ENCODE measurements at places on chromosomes 2 and 18.

- no peak for DNase-seq
Measured at GRCh38 chr18:24987303-24988252, 364.4 kb downstream of the ZNF521 start.

DNA sequence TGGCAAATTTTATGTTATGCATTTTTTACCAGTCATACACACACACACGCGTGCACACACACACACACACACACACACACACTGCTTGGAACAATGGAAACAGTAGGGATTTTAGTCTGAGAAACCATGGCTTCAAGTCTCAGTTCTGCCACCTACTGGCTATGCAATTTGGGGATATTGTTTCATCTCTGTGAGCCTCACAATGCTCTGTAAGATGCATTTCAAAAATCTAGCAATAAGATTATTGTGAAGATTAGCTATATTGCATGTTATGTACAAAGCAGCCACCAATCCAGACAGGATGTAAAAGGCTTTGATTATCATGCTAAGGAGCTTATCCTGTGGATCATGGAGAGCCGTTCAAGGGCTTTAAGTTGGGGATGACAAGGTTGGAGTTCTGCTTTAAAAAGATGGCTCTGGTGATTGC is 401.4 kb downstream of the NBAS start:
- no peak for DNase-seq

DNA sequence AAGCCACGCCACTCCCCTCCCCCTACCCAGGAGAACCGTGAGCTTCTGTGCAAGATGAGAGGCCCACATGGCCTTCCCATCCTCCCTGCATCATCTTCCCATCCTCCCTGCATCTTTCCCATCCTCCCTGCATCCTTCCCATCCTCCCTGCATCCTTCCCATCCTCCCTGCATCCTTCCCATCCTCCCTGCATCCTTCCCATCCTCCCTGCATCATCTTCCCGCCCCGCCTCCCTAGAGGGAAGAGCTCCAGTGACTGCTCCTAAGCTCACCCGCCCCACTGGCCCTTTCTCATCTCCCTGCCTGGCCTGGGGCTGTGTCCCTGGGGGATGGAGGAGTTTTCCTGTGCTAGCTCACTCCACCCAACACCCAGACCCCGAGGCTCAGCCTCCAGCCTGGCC is 93.3 kb upstream of the ASAP2 start:
- no peak for DNase-seq

GRCh38 chr2:62991605-62992004 is 59.0 kb upstream of the OTX1 start:
- DNase-seq, result no peak

- no peak for DNase-seq
Measured at GRCh38 chr2:64731746-64732145, 78.0 kb upstream of the SERTAD2 start.

DNA sequence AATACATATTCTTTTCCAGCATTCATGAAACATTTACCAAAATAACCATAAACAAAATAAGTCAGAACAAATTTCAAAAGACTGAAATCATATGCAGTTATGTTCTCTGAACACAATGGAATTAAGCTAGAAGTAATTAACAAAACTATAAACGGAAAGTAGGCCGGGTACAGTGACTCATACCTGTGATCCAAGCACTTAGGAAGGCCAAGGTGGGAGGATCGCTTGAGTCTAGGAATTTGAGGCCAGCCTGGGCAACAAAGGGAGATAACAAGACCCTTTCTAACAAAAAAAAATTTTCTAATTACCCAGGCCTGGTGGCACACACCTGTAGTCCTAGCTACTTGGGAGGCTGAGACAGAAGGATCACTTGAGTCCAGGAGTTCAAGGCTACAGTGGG is 14.9 kb downstream of the ATAD2B start:
- DNase-seq, result no peak

DNA sequence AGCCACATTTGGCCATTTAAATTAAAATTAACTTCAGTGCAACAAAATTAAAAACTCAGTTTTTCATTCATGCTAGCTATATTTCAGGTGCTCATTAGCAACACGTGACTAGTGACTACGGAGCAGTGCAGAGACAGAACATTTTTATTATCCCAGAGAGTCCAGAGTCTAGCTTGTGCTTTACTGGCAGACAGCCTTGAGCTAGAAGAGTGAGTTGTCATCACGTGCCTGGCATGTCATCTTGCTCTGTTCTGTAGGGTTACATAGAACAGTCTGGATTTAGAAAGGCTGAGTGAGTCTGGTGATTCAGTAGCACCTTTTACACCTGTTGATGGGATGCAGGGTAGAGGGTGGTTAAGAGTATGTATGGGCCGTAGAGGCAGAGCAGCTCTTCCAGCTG is 136.9 kb upstream of the IL1R2 start:
- no peak for DNase-seq

DNA sequence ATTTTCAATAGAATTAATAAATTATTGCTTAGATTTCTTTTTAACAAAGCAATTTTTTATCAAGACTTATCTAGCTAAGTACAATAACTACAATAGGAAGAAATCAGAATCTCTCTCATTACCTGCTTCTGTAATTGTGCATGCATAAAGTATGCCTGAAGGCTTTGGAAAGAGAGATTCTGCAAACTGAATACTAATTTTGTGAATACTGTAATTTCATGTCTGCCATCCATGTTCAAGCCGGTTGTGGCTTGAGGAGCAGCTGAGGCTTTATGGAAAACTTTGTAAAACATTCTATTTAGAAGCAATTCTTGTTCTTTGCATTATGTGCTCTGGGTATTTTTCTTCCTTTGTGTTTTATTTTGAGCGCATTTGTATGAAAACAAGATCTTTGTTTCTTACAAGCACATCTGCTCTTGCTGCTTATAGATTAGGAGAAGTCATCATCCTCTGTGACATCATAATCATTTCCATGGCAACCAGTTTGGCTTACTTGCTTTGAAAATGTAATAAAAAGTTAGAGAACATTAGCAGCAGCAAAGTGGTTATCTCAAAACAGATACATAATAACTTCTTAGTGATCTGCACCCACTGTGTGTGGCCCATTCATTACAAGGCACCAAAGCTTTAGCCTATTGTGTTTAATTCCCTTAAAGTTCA is 16.0 kb upstream of the IKZF2 start:
- DNase-seq, result no peak

DNA sequence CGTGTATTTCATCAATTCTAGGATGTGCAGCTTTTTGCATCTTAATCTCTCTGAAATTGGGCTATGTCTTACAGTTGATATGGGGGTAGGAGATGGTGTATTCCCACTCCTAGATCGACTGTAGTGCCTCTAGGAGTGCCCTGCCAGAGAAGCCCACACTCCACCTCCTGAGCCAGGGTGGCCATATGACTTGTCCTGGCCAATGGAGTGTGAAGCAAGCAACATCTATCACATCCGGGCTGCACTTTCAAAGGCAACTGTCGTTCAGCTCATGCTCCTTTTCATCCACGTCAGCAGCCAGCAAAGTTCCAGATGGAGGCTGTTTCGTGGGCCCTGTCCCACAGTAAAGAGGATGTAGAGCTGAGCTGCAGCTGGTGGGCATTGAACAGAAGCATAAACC is 149.4 kb upstream of the SLC1A4 start:
- DNase-seq, result no peak

- no peak for DNase-seq
Measured at GRCh38 chr18:23301972-23302371, 151.1 kb upstream of the RIOK3 start.

- DNase-seq, result no peak
Measured at GRCh38 chr2:47512581-47513083, 109.7 kb downstream of the MSH2 start.

DNA sequence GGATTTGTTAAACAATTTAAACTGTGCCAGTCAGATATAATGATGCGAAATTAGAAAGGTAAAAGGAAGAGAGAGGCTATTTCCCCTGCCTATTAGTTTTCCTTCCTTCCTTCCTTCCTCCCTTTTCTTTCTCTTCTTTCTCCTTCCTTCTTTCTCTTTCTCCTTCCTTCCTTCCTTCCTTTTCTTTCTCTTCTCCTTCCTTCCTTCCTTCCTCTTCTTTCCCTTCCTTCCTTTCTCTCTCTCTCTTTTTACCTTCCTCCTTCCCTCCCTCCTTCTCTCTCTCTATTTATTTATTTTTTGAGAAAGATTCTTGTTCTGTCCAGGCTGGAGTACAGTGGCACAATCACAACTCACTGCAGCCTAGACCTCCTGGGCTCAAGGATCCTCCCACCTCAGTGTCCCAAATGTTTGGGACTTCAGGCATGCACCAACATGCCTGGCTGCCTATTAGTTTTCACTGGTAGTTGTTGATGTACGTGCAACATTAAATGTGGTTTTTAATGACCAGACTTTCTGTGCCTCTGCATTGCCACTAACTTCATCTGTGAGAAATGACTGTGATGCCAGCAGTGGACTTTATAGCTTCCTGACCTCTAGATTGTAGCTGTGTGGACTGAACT is 48.7 kb upstream of the NFE2L2 start:
- no peak for DNase-seq

DNA sequence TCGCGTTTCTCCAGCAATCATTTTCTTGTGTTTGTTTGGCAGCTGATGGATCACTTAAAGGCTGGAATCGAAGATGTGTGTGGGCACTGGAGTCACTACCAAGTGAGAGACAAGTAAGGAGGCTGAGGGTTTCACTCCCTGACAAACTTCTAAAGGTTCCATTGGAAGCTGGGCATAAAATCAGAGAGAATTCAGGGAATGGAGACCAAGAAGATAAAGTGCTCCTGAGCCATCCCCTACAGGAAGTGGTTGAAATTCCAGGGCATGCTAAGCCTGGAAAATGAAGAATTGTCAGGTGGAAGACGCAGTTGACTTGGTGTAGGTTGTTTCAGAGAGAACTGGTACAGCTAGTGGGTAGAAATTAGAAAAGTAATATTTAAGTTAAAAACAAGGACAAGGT is 39.1 kb downstream of the SLC9A4 start:
- DNase-seq, result no peak

DNA sequence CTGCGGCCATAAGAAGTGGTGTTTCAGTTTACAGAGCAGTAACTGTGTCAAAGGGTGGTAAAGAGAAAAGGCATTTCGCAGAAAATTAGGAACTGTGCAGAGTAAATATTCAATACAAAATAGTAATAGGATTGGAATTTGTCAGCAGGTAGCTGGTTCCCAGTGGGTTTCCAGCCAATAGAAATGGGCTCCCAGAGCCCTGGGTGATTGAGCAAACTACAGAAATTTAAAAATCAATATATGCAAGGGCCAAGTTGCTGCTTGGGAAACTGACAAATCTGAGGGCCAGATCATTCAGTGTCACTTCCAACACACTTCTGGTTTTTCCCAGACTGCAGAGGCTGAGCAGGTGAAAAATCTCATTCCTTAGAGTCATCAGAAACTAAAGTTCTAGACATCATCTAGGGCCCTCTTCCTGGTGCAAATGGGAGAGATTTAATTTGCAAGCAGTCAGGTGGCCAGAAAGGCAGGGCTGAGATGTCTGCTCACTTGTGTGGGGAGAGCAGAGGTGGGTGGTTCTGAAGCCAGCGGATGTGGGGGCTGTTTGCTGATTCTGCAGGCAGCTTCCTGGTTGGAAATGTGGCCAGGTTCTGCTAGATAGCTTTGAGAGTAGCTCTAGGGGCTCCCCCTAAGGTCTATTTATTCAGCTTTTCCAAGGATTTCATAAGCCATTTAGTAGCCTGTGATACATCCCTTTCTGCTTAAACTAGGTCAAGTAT is 182.4 kb downstream of the NCK2 start:
- no peak for DNase-seq

GRCh38 chr2:43531251-43531650 is 64.6 kb downstream of the THADA start:
- no peak for DNase-seq

DNA sequence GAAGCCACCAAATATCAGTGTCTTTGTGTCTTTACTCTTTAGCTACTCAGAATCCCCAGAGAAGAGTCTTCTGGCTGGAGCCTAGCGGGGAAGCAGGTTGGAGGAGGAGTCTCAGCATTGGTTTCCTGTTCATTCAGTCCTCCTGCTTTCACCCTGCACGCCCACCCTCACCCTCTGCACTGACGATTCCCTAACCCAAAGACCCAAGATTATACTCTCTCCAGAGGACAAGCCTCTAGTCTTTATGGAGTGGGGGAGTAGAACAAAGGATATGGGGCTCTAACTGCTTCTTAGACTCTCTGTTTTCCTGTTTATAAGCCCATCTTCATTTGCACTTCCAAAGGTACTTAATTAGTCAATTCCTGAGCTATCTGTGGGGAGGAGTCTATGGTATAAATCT is 338.8 kb downstream of the AGPS start:
- no peak for DNase-seq

- DNase-seq, result no peak
Measured at GRCh38 chr2:96763511-96764252, 3.0 kb downstream of the CNNM4 start.

DNA sequence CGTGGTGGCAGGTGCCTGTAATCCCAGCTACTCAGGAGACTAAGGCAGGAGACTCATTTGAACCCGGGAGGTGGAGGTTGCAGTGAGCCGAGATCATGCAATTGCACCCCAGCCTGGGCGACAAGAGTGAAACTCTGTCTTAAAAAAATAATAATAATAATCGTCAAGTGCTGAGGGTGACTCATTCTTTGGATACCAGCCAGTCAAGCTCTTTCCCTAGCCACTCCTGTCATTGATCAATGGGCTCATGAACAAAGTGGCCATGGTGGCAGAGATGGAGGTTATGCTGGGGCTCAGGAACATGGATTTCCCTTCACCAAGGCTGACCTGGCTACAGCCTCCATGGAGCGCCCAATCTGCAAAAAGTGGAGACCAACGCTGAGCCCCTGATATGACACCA is 94.5 kb upstream of the HAAO start:
- no peak for DNase-seq

DNA sequence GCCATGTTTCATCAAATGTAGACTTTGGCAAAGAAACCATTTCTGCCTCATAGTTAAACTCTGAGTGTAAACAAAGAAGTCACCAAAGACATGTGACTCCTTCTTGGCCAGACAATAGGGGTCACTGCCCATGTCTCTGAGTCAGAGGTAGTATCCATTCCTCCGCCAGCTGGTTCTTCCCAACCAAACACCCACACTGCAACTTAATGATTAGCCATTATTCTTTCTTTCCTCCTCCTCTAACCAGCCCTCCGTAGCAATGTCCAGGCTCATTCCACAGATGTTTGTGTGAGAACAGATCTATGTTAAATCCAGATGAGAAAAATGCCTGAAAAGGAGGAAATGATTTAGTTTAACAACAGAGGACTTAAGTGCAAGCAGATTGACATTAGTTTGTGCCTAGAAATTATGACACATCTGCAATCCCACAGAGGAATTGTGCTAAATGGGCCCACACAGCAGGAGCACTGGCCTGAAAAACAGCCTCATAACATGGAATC is 127.9 kb upstream of the SH3BP4 start:
- no peak for DNase-seq

- DNase-seq, result no peak
Measured at GRCh38 chr2:5690718-5691220, 1.4 kb upstream of the SOX11 start.

GRCh38 chr2:21633911-21634310 is 510.1 kb downstream of the TDRD15 start:
- no peak for DNase-seq

DNA sequence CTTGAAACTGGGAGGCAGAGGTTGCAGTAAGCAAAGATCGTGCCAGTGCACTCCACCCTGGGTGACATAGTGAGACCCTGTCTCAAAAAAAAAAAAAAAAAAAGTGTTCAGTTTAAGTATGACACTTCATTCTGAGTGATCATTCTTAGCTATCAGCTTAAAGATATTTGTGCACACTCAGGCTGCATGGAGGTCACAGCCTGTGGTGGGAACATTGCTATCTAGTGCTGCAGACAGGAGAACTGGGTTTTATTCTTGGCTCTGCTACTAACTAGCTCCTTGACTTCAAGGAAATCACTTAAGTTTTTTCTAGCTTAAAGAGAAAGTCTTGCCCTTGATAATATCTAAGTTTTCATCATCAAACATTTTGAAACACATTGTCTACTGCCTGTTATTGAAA is 391.3 kb upstream of the CDH7 start:
- no peak for DNase-seq

- DNase-seq, result no peak
Measured at GRCh38 chr2:135821190-135821589, 15.8 kb downstream of the LCT start.
